ENCODE measurements at places on chromosomes 2 and 18.

GRCh38 chr18:69261406-69261805 is 139.3 kb upstream of the DOK6 start:
- no peak for DNase-seq

- DNase-seq, result no peak
Observed at GRCh38 chr18:10148189-10148929, 234.5 kb downstream of the VAPA start.

DNA sequence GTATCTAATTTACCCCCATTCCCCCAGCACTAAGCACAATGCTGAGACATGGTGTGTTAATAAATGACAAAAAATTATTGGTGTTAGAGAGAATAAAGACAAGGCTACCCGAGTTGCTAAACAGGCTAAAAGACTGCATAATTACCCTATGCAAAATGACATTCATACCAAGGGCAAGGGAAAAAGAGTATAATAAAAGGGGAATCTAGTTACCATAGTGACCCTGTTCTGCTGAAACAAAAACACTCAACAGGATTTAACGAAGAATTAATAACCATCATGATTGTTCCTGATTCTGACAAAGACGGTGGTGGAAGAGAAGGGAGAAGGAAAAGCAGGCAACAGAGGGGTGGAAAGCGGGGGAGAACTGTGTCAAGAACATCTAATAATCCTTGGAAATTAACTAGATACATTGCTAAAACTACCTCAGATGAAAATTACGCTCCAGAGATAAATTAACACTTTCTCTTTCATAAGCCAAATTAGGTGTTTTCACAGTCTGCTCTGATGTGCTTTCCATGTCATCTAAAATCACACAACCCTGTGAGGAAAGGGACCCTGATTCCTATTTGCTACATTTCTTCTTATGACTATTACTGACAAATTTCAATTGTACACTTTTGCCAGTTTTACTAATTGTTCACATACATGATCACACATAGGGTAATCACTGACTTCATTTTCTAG is 25.5 kb downstream of the TTR start:
- DNase-seq, result no peak

DNA sequence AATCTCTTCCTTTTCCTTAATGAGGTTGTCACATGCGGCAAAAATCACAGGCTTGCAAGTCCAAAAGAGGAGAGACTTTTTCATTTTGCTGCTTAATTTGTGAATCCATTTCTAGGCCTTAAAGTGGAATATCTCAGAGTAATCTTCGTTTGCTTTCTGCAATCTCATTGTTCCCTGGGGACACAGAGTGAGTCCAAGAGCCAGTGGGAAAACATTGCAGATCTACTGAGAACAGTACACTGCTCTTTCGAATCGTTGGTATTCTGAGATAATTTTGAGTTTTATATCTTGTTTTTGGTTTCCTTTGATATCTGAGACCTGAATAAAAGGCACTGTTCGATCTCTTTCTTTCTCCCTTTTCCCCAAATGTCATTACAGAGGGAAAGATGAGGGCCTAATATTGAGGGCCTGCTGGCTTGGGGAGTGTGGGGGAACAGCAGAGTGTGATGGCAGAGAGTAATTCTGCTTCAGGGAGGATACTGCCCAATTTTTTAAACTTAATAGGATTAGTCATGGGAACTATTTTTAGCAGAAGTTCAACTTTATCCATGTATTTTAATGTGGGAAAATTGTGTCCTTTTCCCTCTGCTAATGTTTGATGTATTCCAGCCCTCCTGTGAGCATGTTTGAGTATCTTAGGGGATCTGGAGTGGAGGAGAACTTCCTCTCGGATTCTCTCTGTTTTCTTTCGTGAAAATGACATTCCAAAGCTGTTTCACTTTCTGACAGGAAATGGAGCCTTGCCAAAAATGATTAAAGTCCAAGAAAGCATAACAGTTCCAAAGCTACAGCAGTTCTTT is 418.2 kb upstream of the ZEB2 start:
- DNase-seq, result no peak

- DNase-seq, result no peak
Observed at GRCh38 chr18:80234398-80234797, 12.9 kb downstream of the PARD6G start.

DNA sequence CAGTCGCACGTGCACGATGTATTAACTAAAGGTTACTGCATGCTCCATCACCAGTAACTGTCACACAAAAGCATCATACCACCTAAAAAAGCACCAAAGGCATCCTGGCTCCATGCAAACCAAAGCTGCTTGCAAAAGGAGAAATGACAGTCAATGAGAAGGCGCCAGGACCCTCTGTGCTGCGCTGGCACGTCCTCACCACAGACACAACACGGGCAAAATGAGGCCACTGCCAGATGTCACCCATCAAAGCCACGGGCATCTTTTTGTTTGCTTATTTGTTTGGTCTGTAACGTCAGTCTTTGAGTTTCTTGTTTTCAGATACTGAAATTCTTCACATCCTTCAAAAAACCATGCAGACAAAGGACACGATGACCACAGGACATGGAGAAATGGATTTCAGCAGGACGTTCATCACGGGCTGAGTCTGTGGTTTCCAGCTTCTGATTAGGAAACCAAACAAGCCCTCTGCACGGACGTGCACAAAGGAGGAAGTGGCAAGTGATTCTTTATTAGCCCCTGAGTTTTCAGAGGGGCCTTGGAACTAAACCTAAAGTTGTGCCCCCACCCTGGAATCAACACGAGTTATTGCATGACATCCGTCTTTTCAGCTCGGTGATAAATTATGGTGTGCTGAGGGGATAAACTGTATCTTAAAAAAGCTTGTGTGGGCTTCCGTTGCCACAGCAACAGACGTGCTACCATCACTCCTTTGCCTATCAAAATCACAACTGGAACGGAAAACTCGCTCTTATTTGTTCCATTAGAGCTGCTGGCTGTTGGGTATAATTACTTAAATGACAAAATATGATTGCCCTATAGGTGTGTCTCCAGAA is 181.8 kb downstream of the EIPR1 start:
- no peak for DNase-seq

GRCh38 chr2:140023291-140023690 is 1243.1 kb upstream of the NXPH2 start:
- DNase-seq, result no peak

DNA sequence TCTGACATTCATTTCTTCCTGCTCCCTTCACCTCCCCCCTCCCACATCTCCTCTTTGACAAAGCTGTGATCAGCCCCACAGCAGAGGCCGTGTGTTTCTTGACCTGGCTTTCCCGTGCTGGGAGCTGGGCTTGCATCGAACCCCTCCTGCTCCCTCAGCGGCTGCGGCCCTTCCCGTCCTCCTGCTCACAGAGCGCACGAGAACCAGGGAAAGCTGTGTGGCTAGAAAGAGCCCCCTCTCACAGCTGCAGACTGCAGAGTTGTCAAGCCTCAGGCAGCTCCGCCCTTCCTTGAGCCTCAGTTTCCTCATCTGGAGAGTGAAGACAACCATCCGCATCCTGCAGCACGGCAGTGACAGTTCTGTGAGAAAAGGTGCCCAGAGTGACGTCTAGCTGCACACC is 65.7 kb upstream of the GLI2 start:
- DNase-seq, result no peak

DNA sequence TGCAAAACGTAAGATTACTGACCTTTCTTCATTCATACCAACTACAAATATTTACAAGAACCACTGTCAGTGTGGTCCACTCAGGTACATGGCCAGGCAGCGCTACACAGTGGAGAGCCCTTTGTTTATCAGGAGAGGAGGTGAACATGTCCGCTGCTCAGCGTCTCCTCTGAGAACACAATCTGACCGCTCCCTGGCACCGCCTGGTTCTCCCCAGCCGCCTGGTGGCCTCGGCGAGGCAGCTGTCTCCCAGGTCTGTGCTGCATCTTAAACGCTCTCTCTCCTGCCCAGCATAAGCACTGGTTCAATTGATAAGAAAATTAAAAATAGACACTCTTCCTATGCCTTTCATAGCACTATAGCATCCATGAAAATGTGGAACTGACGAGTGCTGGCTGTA is 146.8 kb upstream of the PXDN start:
- no peak for DNase-seq

DNA sequence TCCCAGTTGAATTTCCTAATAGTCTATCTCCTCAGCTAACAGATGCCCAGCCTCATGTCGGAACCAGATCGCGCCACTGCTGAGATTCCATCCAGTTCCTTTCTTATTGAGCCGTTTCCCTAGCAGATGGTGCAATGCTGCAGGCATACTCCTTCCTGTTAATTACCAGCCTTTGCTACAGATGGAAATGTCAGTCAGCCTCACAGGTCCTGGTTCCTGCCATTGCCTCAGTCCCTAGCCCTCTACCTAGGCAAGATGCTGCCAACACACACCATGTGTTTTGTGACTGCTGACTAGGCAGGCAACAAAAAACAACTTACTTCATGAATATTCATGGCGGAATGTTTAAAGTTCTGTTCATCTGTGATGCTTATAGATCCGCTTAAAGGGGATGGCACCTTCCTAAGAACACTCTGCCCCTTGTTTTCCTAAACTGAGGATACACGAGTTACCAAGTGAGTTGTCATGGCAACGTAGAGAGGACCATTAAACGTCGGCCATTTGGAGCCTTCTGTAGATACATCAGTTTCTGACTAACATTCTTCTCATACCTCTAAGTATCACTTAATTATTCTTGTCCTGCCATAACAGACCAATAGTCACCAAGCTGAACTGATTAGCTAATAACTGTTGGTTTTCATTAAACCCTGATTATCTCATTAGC is 749.5 kb downstream of the RNF144A start:
- no peak for DNase-seq

GRCh38 chr2:142415461-142415860 is 284.6 kb upstream of the LRP1B start:
- no peak for DNase-seq

DNA sequence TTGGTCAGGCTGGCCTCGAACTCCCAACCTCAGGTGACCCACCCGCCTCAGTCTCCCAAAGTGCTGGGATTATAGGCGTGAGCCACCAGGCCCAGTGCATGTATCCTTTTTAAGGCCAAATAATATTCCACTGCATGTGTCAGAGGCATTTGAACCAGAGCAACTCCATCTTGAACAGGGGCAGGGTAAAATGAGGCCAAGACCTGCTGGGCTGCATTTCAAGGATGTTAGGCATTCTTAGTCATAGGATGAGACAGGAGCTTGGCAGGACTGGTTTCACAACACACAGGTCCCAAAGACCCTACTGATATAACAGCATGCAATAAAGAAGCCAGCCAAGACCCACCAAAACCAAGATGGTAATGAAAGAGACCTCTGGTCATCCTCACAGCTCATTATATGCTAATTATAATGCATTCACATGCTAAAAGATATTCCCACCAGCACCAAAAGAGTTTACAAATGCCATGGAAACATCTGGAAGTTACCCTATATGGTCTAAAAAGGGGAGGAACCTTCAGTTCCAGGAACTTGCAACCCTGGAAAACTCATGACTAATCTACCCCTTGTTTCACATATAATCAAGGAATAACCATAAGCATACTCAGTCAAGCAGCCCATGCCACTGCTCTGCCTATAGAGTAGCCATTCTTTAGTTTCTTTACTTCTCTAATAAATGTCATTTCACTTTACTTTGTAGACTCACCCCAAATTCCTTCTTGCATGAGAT is 204.6 kb downstream of the RAB3GAP1 start:
- DNase-seq, result no peak

- no peak for DNase-seq
Observed at GRCh38 chr18:6315517-6316331, 99.0 kb downstream of the L3MBTL4 start.

GRCh38 chr2:75729861-75730260 is 19.1 kb upstream of the GCFC2 start:
- no peak for DNase-seq

GRCh38 chr2:206851521-206851920 is 86.1 kb downstream of the FASTKD2 start:
- no peak for DNase-seq

DNA sequence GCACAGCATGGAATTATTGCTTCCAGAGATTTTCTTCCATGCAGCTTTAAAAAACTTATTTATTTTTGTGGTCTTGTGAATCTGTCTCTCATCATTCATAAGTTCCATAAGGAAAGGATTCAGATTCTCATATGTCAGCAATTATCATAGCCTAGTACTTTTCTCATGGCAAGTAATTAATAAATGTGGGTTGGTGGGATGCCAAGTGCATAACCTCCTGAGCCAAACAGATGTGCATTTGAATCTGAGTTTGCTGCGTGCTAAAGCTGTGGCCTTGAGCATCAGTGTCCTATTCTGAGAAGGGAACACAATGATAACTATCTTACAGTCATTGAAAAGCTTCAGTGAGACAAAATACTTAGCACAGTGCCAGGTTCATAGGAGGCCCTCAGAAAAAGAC is 331.9 kb downstream of the PDE11A start:
- DNase-seq, result no peak

DNA sequence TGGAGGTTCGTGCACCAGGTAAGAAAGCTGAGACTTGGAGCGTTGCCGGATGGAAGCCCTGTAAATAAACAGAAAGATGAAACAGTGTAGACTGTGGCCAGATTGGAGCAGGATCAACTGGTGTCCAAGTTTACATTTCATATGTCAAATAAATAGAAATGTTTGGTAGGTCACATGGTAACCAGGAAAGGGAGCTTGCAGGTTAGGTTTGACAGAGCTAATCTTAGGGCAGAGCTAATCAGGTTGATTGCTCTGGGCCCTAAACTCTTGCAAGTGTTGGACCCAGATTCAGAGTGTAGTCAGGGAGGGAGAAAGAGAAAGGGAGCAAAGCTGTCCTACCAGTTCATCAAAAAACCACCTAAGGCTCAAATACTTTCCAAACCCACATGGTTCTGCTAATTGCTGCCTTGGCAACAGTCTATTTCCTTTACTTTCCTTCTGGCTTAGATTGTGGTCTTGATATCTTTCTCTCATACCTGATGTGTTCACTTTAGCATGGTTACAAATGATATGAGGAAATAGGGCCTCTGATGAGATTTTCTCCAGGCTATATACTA is 63.2 kb downstream of the G6PC2 start:
- no peak for DNase-seq

- no peak for DNase-seq
Observed at GRCh38 chr2:164281896-164282295, 339.4 kb downstream of the GRB14 start.

DNA sequence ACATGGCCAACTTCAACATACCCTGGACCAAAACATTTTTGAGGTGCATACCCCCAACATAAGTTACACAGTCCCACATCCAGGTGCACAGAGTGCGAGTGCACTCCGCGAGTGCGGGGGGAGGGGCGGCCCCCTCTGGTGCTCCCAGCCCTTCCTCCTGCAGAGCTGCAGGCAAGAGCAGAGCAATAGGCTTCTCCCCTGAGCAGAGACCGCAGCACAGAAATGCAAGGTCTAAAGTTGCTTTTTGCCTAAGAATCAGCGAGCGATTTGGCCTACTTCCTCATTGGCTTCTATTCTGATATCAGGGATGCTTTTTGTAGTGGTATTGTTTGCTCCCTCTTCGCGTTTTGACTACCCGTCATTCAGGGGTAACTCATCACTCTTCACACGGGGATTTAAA is 40.6 kb downstream of the BOLA3 start:
- DNase-seq, result no peak

Measured in GM18507 (cell line).